ENCODE measurements at places on chromosomes 3 and 15.

- no peak for DNase-seq
Observed at GRCh38 chr15:82114660-82115059, 68.8 kb upstream of the MEX3B start.

- DNase-seq, result peak; percentile 14
Observed at GRCh38 chr15:48086133-48086532, 34.7 kb upstream of the SLC24A5 start.

DNA sequence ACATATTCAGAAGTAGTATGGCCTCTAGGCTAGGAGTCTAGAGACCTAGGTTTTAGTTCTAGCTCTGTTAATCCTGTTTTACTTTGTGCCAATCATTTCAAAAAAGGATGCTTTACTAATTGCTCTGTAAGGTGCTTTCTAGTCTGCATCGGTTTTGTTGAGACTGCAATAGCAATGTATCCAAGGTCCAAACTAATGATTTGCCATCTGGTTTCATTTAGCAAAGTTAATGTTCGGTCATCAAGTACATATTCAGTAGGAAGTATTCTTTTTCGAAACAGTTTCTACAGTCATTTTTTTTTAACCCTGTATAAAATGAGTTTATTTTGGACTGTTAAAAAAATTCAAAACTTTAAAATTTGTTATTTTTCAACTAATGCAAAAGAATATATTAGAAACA lies 2.0 kb upstream of the GALK2 start:
- DNase-seq, result no peak

DNA sequence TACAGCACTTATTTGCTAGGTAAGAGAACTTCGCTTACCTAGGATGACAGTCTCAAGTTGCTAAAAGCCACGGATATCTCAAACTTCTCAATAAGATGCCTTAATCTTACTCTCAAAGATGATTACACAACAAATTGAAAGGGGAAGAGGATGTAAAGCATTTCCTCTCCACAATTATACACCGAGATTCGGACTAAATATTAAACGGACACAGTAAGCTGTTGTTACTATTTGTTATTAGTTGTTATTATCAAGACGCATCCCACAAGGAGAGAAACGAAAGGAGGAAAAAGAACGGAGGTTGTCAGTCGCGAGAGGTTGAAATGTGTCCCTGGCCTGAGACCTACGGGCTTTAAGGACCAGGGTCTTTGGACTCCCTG lies 660 bp downstream of the ZNF106 start:
- DNase-seq, result no peak

DNA sequence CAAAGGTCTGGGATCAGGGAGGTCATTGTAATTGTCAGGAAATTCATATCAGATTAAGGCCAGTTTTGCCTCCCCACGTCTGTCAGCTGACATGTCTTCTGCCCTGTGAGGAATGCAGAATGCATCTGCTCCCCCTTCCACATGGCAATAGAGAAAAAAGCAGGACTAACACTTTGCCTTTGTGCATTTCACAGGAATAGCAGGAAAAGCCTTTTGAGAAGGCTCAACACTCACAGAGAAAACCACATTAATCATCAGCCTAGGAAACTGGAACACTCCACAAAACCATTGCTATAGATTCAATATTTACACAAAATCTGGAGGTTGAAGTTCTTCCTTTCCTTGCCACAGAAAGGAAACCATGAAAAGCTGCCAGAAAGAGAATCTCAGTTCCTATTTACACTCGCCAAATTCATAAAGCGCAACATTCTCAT lies 165.2 kb upstream of the HES1 start:
- DNase-seq, result no peak

- DNase-seq, result peak; percentile 61
Observed at GRCh38 chr3:155078711-155079467, 1.2 kb upstream of the MME start.

GRCh38 chr3:177932346-177932745 lies 603.9 kb upstream of the KCNMB2 start:
- no peak for DNase-seq

- DNase-seq, result no peak
Observed at GRCh38 chr15:82828075-82828474, 18.6 kb downstream of the WHAMM start.

- no peak for DNase-seq
Observed at GRCh38 chr3:24520101-24520495, 25.4 kb upstream of the THRB start.

DNA sequence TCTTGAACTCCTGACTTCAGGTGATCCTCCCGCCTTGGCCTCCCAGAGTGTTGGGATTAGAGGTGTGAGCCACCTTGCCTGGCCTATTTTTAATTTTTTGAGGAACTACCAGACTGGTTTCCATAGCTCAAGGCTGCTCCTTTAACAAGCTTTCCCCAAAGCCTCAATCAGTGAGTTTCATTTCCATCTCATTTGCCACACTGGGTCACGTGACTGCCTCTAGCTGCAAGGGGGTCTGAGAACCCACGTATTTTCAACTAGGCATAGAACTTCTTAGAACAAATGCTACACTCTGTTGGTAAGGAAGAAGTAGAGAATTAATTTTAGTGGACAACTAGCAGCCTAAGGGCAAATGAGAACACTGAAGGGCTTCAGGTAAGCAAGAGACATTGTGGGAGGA lies 3.1 kb upstream of the CD276 start:
- DNase-seq, result no peak

GRCh38 chr3:147431751-147432150 lies 22.6 kb downstream of the ZIC1 start:
- DNase-seq, result no peak

DNA sequence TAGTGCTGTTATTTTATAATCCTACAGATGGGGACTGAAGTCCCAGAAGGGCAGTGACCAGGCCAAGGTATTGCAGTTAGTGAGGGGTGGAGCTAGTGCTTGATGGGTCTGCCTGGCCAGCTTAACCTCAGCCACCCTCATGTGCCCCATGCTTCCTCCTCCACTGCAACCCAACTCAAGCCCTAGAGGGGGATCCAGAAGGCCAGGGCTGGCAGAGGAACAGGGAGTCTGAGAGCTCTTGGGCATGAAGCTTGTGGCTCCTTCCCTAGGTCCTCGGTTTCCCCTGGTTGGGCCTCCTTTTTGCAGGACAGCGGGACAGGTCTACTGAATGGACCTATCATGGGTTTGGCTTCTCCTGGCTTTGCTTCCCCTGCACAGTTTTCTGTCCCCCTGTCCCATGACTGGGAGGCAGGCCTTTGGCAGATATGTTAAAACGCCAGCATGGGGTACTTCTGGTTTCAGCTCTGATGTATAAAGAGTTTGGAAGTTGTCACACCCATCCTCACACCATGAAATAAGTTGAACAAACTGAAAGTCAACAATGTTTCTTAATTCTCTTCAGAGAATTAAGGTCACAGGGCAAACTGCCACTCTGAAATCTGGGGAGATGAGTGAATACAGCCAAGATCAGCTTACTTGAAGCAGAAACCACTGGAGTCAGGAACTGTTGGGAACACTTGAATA lies 103.3 kb downstream of the SMAD6 start:
- DNase-seq, result no peak

- no peak for DNase-seq
Observed at GRCh38 chr3:127041264-127041820, 58.4 kb downstream of the PLXNA1 start.

DNA sequence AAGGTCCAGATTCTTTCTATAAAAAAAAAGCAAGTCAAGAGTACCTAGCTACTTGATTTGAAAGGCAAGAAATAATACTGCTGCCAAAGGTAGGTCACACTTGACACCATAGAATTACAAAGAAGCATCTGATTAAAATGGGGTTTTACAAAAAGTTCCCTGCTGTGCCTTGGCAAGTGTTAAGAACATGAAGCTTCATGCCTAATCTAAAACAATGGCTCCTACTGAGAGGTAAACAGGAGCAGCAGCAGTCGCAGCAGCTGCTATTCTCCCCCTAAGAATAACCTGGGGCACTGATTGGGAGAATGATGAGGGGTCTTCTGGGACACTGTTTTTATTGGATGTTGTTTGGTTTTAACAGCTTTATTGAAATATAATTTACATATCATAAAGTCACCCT lies 14.1 kb downstream of the UBP1 start:
- DNase-seq, result no peak

DNA sequence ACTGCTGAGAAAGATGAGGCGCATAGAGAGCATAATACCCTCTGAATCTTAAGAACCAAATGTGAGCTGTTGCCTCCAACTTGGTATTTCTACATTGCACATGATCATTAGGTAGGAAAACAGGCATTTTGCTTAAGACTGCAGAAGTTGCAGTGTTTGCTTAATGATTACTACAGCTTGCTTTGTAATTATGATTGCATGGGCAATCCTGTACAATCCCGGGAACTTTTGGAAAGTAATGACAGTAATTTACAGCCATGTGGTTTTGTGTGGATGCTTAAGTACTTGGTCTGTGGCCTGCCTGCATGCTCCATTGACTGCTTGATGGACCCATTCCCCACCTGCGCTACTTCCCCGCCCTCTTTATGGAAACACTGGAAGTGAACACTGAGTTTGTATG lies 301.1 kb downstream of the DIPK2A start:
- no peak for DNase-seq

DNA sequence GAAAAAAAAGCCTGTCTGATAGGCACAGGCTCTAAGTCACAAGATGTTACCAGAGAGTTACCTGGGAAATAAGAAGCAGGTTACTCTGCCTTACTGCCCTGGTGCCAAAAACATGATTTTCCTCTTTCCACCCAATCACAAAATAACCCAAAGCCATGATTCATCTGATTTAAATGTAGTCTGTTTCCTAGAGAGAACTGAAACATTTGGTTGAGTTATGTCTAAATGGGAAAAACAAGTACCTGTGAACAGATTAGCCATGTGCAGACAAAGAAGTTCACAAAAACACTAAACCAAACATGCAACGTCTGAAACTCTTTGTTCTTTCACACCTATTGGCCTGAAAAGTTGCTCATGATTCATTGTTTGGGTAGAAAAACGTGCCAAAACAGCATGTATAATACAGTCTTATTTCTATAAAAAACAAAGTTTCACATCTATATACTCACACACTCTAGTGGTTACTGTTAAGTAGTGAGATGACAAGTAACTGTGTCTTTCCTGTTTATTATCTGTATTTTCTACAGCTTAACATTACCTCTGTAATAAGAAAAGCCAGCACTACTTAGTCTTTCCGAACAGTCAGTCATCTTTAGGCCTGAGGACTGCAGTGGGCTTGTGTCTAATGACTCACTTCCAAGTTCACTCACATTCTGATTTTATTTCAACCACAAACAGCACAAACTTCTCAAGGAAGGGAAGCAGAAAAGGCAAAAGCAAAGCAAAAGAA lies 30.2 kb downstream of the FAM174B start:
- no peak for DNase-seq

DNA sequence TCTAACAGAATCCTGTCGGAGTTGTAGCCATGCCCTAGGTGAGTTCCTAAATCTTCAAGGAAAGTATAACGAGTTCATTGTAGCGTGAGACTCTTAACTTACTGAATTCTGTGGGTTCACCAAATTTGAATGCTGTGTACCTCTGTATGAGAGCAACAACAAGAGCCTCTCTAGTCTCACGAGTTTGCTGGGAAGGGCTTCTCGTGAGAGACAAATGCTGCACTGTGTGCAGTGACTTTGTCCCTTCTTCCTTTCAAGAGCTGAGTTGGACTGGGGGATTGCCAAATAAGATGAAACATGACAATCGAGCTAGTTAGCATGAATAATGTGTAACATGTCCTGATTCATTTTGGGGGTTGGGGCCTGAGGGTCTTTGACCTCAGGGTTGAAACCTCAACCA lies 32.2 kb downstream of the KAT2B start:
- no peak for DNase-seq

DNA sequence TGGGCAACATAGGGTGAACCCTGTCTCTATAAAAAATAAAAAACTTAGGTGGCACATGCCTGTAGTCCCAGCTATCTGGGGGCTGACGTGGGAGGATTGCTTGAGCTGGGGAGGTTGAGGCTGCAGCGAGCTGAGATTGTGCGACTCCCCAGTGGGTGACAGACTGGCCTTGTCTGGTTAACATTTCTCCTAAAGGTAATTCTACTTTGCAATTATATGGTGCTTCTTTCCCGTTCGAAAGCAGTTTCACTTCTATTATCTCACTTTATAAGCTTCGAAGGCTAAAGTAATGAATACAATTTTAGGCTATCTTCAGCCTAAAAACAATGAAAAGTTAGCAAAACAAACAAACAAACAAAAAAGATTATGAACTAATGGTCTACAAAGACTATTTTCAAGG lies 35.3 kb downstream of the COMMD2 start:
- no peak for DNase-seq
